Activated T-cell treated with anti-CD3 and anti-CD28 coated beads, Interleukin-2, amount 50 U/mL, for 4 hours (primary cell): ENCODE measurements at places on chromosomes 5 and 9. TPM values are rescaled to one million over a fixed set of nuclear protein-coding genes. Genes with fewer than 3 reads are reported as not detected.

GRCh38 chr5:115271295-115272050 lies 8.8 kb upstream of the PGGT1B start:
- no peak for DNase-seq

GRCh38 chr9:98083566-98084183 lies 27.1 kb downstream of the NANS start:
- DNase-seq: no peak

- no peak for DNase-seq
Observed at GRCh38 chr5:158119961-158120723, 261.2 kb upstream of the CLINT1 start.

The ASPN gene
- not detected for total RNA-seq

GRCh38 chr5:179879003-179879689 lies 20.5 kb upstream of the MRNIP start:
- no peak for DNase-seq

The GPR21 gene
- 0.33 TPM for total RNA-seq

GRCh38 chr5:57036761-57037160 lies 84.8 kb upstream of the MIER3 start:
- no peak for DNase-seq

DNA sequence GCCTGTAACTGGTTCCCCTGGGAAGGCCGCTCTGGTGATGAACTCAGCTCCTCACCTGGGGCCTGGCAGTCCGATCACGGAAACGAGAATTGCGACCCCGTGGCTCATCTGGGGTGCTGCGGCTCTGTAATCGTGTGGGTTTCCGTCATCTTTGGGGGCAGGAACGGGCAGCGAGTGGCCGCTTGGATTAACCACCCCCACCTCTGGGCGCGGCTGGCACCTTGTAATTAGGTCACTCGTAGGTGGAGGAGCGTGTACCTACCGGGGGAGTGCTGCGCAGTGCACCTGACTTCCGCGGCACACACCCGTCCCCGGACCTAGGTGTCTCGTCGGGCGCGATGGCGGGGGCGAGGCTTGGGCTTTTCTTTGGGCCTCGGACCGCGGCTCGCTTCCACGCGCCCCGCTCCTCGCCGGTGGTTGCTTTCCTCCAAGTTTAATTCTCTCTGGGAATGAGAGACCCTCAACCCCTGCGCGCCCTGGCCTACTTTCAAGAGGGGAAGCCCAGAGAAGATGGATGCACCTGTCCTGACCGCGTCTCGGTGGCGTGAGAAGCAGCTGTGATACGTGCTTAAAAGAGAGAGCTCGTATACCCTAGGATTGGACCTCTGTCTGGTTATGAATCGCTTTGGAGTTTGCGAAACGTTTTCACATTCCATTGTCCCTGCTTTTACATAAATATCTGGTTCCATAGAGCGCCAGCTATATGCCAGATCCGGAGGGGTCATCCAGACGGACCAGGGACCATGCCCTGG lies 744 bp upstream of the PPP2CA start:
- no peak for DNase-seq

- no peak for DNase-seq
Observed at GRCh38 chr5:40124367-40124766, 555.3 kb upstream of the PTGER4 start.

The BHMT gene
- 0.22 TPM for total RNA-seq

GRCh38 chr9:17204611-17205152 lies 69.8 kb downstream of the CNTLN start:
- DNase-seq: no peak

GRCh38 chr5:123297866-123298265 lies 125.3 kb downstream of the CEP120 start:
- no peak for DNase-seq

DNA sequence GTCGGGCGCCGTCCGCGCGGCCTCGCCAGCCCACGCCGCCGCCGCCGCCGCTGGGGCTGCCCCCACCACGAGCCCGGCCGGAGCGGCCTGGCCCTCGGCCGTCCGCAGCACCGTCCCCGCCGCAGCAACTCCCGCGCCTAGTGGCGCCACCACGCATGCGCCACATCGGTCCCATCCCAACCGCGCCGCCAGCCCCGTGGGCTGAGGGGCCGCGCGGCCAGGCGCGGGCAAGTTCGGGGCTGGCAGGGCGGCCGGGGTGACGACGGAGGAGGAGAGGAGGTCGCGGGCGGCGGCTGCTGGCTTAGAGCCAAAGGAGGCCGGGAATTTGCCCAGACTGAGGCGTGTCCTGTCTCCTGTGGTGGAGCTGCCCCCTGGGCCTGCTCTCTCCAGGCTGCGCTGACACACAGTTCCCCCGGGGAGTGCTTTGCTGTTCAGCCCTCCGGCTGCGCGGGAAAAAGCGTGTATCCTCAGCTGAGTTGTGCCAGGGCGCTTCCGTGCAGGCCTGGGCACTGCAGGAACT lies at the start of gene TUSC1:
TSS of gene TUSC1 (minus strand) at position 298 of the 520 bp plus-strand sequence. CDS start at position 166, 132 bp downstream.
- peak; percentile 4 for DNase-seq

DNA sequence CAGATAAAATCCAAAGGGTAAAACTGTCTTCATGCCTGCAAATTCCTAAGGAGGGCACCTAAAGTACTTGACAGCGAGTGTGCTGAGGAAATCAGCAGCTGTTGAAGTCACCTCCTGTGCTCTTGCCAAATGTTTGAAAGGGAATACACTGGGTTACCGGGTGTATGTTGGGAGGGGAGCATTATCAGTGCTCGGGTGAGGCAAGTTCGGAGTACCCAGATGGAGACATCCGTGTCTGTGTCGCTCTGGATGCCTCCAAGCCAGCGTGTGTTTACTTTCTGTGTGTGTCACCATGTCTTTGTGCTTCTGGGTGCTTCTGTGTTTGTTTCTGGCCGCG lies 727 bp upstream of the ADRB2 start:
- DNase-seq: no peak

DNA sequence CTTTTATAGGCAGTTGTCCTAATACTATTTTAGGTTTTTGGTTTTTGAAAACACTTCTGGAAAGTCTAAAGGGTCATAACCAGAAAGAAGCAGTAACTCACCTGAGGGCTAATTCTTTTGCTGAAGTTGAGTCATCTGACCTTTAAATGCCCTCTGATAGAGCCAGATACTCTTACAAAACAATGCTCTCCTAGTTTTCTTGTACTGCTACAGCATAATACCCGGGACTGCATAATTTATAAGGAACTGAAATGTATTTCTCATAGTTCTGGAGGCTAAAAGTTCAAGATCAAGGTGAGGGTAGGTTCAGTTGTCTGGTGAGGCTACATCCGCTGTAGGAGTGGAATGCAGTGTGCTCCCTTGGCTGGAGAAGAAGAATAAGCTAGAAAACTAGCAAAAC lies 670.3 kb downstream of the TLE4 start:
- DNase-seq: no peak

DNA sequence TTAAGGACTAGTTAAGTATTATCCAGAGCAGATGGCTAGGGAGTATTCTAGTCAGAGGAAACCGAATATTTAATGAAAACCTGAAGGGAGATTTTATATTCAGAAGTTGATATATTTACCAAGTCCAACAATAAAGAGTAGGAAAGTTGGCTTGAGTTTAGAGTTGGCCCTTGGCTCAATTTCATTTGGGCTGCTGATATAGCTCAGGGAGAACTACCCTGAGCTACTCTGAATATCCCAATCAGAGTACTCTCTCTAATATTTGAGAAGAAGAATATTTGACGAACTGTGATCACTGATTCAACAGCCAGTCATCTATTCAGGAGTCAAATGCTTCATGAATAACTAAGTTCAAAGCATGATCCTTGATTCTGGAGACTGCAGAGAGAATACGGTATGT lies 34.5 kb downstream of the TBCA start:
- DNase-seq: no peak
